Frontal cortex (tissue), 4 donors: ENCODE measurements at places on chromosomes 2 and 18. TPM values are rescaled to one million over a fixed set of nuclear protein-coding genes. Genes with fewer than 3 reads are reported as not detected.

SMC6 gene
- 35.5 TPM for total RNA-seq

EML6 gene
- 5.3 TPM for total RNA-seq

PAIP2B gene
- total RNA-seq, result 20.4 TPM

CREB1 gene
- total RNA-seq, result 109 TPM

GKN2 gene
- total RNA-seq, result not detected

SULT1C2 gene
- total RNA-seq, result 0.41 TPM

YIPF4 gene
- total RNA-seq, result 43.6 TPM

ST6GAL2 gene
- total RNA-seq, result 144 TPM

C2orf92 gene
- 3.3 TPM for total RNA-seq

HOXD13 gene
- total RNA-seq, result not detected

MPP4 gene
- under 0.01 TPM for total RNA-seq

NDC80 gene
- 4.5 TPM for total RNA-seq

STAMBP gene
- total RNA-seq, result 14.3 TPM

SRSF7 gene
- 120 TPM for total RNA-seq

SGPP2 gene
- 0.82 TPM for total RNA-seq
